ENCODE measurements at places on chromosomes 5 and 9.

- no peak for DNase-seq
These were observed 110.5 kb upstream of the MAP1B start for GRCh38 chr5:71996789-71997188.

DNA sequence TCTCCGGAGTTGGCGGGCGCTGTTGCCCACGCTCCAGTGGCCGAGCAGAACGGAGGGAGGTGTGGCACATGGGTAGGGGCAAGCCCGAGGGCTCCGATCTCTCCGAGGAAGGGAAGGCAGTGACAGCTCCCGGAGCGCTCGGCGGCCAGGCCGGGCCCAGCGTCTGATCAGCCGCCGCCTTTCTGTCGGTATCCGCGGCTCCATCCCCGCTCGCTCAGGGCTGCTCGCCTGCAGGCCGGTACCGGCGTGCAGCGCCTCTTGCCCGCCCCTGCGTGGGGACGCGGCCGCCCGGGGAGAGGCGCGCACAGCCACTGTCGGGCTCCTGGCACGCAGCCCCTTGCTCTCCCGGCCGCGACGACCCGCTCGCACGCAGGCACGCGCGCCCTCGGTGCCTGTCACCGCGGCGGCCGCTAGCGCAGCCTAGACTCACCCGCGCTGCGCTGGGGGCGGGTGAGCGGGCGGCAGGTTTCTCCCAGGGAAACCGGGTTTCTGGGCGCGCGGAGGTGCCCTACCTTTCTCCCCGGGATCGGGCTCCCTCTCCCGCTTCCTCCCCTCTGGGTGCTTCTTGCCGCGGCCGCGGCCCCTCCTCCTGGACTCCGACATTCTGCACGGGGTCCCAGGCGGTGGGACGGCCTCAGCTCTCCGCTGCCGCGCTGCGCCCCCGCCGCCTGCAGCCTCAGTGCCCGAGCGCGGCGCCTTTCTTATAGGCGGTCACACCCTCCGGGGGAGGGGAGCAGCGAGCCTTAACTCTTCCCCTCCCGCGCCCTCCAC is 108.4 kb downstream of the PSD2 start:
- DNase-seq, result peak; percentile 85

- peak; percentile 20 for DNase-seq
These were observed 65.1 kb downstream of the BASP1 start for GRCh38 chr5:17282283-17283120.

GRCh38 chr9:71795097-71795813 is 26.9 kb upstream of the CEMIP2 start:
- DNase-seq, result no peak

GRCh38 chr5:24496268-24496667 is 148.5 kb downstream of the CDH10 start:
- no peak for DNase-seq

GRCh38 chr5:5080790-5081189 is 59.3 kb upstream of the ADAMTS16 start:
- DNase-seq, result no peak

- DNase-seq, result no peak
These were observed 207.0 kb downstream of the AUH start for GRCh38 chr9:91154686-91155085.

DNA sequence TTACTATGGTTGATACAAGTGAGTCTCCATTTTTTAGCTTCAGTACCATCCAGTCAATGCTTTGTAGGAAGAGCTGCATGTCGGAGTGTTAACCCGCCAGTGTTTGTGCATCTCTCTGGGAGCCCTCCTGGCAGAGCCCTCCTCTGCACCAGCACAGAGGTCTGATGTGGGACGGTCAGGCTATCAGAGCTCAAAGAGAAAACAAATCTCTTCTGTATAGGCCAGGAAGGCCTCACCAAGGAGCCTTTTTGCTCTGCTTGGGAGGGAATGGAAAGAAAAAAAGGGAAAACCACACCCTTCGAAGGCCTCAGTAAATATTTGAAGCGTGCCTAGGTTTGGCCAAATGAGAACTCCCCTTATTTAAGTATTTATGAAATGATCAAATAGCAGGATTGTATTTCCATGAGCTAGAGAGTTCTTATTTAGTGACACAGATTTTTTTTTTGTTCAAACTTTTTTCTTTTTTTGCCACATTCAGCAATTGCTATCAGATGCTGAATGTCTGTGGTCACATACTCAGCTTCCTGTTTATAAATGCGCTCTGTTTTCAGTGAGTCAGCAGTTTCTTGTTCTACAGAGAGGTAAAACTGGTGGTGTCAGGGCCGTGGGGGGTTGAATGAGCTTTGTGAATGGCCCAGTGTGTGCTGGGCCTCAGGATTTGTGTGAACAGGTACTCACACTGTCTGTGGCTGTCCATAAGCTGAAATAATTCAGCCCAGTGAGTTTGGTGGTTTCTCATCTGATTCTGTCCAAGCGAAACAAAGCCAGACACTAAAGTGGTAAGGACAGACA is 226.6 kb downstream of the SNX18 start:
- DNase-seq, result no peak

DNA sequence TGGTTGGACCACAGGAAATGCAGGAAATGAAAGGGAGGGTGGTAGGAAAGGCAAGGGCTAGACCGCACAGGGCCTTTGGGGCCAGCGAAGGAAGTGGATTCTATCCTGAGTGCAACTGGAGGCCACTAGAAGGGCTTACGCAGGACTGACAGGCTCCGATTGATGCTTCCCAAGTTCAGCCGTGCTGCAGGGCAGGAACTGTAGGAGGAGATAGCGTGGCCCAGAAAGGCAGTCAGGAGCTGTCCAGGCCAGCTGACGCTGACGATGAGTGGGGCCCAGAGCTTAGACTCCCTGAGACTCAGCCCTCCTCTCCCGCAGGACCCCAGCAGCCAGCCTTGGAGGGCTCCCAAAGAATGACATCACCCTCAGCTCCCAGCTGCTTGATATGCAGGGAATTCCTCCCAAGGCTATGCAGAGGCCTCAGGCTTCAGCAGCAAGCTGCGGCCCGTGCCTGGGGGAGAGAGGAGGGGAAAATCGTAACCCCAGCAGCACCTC is 48.8 kb downstream of the KCNIP1 start:
- DNase-seq, result peak; percentile 82

DNA sequence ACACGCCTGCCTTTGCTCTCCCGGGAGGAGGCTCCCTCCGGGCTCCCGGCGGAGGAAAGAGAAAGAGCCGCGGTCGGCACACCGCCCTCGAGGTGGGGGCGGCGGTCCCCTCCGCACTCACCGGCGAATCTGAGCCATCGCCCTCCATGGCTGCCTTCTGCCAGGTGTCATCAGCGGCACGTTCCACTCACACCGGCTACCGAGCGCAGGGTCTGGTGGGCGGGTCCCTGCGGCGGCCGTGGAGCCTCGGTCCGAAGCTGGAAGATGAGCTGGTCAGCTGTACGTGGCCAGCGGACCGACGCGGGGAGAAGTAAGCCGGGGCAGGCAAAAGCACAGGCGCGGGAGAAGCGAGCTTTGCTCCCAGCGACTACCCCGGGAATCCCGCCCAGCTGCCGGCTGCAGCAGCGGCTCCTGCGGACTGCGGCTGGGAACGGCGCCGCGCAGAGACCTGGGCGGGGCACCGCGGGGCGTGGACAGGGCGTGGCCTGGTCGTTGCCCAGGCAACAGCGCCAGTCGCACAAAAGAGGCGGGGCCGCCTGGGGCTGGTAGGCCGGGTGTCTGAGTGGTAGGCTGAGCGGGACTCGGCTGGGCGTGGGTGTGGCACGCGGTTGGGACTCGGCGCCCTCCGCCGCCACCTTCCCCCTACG is at the start of gene TRIM36:
Gene TRIM36 (minus strand): TSS at position 422 of the 647 bp plus-strand sequence. CDS start 274 bp downstream, at position 148.
- DNase-seq, result peak; percentile 95

DNA sequence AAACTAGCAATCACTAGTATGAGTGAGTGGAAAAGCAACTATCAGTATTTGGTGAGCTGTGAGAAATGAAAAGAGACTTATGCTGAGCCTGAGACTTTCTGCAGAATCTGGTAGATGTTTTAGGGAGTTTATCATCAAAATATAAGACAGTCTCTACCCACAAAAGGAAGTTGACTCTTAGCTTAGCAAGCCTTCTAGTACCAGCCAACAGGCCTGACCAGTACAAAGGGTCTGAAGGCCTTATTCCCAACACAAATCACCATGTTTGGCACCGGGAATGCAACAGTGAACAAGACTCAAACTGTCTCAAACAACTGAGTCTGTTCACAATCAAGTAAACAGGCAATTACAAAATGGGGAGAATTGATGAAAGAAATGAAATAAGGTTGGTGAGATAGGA is 244.4 kb downstream of the CWC27 start:
- DNase-seq, result no peak

DNA sequence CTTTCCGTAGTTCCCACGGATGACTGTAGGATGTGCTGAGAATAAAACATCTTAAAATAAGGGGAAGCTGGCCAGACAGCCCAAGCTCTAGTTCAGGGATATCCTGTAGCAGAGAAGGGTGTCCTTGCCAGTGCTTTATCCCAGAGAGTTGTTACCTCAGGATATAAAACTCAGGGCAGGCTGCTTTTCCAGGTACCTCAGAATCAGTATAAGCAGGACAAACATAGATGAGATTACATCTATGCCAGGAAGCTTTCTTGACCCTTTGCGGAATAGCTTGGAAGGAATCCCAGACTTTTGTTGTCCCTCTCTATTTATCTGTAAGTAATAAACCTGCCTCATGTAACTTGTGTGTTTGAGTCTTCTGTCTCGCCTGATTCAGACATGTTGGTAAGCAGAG is 565.7 kb downstream of the PRDM9 start:
- DNase-seq, result no peak

DNA sequence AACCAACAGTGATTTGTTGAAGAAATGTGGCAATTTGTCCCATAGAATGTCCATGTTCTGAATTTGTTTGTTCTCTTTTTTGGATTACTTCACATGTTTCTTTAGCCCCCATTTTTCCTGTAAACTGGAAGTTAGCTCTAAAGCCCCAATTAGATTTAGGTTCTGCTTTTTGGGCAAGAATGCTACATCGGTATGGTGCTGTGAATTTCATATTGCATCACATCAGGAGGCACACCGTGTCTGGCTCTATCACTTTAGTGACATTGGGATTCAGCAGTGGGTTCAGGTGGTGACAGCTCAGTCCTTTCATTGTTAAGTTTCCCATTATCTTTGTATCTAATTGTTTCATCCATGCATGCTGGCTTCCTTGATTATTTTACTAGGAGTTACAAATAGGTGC is 27.9 kb downstream of the ADGRV1 start:
- no peak for DNase-seq

GRCh38 chr5:40518485-40518917 is 161.2 kb upstream of the PTGER4 start:
- no peak for DNase-seq

- no peak for DNase-seq
These were observed 5.2 kb downstream of the GNAQ start for GRCh38 chr9:78026416-78026815.

DNA sequence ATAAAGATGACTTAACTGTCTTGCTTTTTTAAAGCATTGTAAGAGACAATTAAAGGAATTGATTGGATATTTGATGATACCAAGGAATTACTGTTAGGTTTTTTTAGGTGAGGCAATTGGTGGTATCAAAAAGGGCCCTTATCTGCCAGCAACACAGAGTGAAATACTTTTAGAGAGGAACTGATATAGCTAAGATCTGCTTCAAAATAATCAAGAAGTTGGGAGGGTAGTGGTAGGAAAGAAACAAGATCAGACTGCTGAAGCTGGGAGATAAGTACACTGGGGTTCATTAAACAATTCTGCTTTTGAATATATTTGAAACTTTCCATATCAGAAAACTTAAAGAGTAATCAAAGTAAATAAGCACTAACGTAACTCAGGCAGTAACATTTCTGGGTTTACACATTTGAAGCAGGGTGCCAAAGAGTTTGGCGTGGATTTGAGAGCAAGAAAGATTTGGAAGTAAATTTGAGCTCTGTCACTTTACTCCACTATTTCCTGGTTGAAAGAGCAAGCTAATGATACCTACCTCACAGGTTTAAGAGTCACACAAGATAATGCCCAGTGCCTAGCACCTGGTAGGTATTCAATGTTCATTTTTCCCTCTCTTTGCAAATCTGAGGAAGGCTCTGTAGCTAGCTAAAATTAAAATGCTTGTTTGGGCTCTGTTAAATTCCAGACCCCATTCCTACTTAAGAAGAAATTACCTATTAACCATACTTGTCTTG is 6.9 kb downstream of the ERMP1 start:
- DNase-seq, result no peak

- DNase-seq, result no peak
These were observed 75.8 kb downstream of the ARHGAP26 start for GRCh38 chr5:142845954-142846398.

- no peak for DNase-seq
These were observed 801 bp upstream of the PRSS3 start for GRCh38 chr9:33794560-33794959.

DNA sequence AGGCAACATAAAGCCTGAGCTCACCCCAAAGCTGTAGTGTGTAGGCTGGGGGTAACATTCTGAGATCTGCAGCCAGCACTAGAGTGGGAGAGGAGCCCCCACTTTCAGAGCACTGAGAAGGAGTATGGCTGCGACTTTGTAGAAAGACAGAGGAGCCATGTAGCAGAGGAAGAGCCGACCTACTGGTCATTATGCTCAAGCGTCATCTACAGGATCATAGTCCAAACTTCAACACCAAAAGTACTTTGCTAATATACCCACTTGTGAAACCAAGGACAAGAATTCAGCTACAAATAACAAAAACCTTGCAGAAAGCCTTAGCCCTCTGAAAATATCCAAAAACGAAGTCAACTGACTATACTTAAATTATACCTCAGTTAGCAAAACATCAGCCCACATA is 330.1 kb downstream of the MAN2A1 start:
- DNase-seq, result no peak

DNA sequence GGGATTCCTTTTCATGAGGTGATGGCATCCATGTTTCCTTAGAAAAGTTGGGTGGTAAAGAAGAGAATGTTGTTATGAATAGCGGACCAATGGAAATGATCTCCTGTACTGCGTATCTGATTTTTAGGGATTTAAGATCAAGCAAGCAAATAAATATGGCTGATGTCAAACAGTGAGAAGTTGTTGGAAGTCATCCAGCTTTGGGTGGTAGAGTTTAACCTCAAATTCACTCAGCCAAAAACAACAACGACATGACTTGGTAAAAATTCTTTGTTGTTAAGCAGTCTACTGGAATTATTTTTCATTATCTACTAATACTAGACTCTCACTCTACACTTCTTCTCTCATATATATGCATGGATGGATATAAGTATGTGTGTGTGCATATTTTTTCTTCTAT is 426.5 kb downstream of the CTNND2 start:
- DNase-seq, result no peak

DNA sequence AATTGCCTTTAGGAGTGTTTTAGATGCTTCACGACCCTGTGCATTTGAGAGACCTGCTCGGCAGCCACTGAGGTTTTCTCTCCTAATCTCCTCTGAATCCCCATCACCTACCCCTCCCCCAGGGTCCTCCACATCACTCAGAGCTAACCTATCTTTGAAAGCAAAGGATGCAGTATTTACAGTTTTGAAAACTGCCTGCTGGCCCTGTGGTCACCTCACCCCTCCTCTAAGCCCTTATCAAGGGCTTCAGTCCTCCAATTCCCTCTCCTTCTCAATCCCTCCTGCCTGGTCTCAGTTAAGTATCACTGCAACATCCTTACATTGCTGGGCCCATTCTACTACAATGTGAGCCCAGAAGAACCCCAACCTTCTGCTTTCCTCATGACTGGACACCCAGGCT is 4.6 kb downstream of the RPP25L start:
- no peak for DNase-seq

Data from cardiac muscle cell (in vitro differentiated cells and primary cell).